HTR-8/SVneo (cell line): ENCODE measurements at places on chromosomes 7 and 10.

DNA sequence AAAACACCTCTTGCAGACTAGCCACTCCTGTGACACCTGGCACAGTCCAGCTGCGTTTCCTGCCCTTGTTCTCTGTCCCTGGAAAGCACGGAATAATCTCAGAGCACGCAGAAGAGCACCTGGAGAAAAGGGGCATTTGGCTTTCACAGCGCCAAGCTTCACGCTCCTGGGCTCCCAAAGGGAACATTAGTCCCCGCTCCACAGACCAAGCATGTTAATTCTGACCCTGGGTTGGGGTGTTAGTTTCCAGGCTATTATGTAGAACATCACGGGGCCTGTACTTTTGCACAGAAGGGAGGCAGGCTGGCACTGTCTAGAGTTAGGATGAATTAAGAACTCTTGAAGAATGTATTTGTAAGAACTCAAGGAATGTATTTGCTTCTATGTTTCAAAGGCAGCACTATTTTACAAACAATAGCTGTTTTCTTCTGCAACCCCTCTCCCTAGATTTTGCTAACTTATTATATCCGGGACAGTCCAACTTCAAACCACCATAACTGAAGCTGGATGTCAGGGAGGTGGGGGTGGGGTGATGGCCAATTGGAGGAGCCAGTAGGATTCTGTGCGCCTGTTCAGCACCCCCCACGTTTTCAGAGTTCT lies 62.2 kb upstream of the TRIM8 start:
- no peak for DNase-seq

DNA sequence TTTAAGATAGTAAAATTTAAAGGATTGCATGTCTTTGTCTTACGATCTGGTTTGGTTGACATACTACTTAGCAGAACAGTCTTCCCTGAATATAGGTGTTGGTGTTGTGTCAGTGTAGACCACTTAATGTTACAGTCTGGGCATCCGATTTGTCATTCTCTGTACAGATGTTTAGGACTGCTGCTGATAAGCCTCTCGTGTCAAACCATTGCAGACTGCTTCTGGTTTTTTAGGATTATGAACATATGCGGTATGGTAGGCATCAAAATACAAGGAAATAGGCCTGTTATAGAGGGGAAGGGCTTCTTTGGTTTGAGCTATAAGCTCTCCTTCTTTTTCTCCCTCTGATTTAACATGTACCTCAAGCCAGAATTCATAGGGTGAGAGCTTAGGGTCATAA lies 7.4 kb downstream of the CYP3A43 start:
- DNase-seq, result no peak

GRCh38 chr7:7696458-7697119 lies 21.8 kb downstream of the RPA3 start:
- DNase-seq, result peak; percentile 42

DNA sequence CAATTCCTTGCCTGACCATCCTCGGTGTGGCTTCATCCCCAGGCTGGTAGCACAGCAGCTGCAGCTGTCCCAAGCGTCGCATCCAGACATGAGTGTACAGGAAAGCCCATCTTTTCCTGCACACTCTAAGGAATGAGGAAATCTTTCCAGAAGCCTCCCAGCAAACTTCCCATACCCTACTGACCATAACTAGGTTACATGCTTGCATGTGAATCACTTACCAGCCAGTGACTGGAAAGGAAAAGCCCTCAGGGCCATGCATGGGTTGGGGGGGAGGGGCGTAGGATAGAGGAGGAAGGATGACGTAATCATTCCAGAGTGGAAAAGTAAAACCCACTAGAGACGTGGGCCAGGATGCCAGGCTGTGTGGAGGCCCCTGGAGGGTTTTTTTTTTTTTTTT lies 18.9 kb upstream of the ZNF212 start:
- DNase-seq, result peak; percentile 44

DNA sequence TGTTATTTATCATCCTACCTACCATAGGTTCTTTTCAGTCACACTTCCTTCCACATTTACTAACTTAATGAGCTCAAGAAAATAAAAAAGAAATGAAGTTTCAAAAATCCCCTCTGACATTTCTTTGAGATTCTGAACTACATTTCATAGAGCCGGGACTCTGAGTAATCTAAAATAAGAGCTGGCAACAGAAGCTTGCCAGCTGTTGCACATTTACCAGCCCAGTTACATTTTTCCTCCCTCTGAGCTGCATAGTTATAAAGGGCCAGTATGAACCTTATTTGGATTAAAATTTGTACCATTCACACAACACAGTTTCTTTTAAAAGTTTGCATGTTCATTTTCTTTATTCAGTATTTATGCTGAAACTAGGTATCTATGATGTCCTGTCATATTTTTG lies 119.5 kb upstream of the CAV2 start:
- no peak for DNase-seq

- DNase-seq, result peak; percentile 82
These were observed 33.8 kb upstream of the ICA1 start for GRCh38 chr7:8295638-8296361.

- DNase-seq, result no peak
These were observed 1.2 kb downstream of the TMEM139 start for GRCh38 chr7:143285806-143286521.

GRCh38 chr7:27178366-27178765 lies 4.2 kb upstream of the HOXA10 start:
- no peak for DNase-seq
